Osteocyte (in vitro differentiated cells): ENCODE measurements at places on chromosomes 13 and 19.

GRCh38 chr13:57314897-57315520 lies 148.0 kb downstream of the PRR20E start:
- no peak for DNase-seq

- DNase-seq: no peak
Measured at GRCh38 chr13:102774591-102775520, 1.3 kb upstream of the TEX30 start.

DNA sequence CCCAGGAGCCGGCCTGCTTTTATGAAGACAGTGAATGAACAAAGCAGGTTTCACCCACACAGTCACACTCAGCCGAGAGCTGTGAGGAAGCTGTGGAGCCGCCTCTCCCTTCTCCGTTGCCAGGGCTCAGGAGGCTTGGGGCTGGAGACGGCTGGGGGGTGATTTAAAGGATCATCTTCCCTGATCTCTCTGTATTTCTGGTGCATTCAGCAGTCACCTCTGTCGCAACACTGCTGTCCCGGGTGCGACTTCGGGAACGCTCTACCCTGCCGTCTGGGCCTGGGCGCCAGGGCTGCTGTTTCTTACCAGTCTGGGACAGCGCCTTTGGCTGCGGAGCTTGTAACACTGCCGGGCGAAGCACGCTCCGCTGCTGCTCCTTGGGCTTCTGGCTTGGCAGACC lies 18.1 kb downstream of the CAPS start:
- DNase-seq: no peak

DNA sequence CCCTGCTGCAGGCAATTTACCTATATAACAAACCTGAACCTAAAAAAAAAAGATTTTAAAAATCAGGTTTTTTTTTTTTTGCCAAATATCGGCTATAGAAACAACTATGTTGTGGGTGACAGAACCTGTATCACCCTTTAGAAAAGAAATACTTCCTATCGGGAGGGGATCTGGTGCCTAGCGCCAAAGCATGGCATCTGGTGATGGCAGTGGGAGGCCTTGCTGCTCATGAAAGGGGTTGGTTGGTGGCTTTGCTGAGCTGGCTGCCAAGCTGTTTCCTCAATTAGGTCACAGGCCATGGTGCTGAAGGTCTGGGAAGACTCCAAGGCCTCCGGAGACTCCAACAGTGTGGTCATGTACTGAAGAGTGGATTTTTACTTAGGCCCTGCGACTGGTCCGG lies 328.5 kb downstream of the KLF5 start:
- DNase-seq: no peak

GRCh38 chr19:18418483-18419194 lies 559 bp upstream of the SSBP4 start:
- peak; percentile 84 for DNase-seq

GRCh38 chr13:27419328-27419727 lies 5.1 kb upstream of the GTF3A start:
- DNase-seq: no peak

GRCh38 chr13:98874029-98874397 lies 103.9 kb downstream of the DOCK9 start:
- no peak for DNase-seq

GRCh38 chr13:95494082-95494681 lies 58.3 kb upstream of the CLDN10 start:
- no peak for DNase-seq

- no peak for DNase-seq
Measured at GRCh38 chr19:45115809-45116615, 23.0 kb downstream of the PPP1R37 start.

DNA sequence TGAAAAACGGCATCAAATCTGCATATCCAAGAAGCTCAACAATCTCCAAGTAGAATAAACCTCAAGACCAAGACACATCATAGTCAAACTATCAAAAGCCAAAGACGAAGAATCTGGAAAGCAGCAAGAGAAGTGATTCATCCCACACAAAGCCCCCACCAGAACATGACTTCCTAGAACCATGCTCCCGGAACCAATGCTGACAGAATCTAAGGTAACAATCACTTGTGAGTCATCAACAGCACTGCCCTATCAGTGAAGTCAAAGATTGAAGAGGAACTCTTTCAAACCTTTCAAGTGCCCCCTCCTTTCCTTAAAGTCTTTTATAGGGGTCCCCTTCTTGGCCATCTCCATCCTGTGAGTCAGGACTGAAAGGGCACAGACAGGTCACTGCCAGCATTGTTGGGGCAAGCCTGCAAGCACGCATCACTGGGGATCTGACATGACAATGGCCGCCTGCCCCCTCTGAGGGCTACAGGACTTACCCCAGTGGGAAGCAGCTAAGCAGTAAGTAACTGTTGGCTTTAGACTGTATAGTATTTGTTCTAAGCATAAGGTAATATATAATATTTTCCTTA lies at the start of gene CCDC70:
Gene CCDC70 (plus strand): TSS at position 247 of the 578 bp plus-strand sequence. CDS start 3,443 bp downstream, outside the sequence.
- no peak for DNase-seq
